NCI-H1930 (cell line): ENCODE measurements at places on chromosomes 7 and 10.

- DNase-seq, result peak; percentile 5
These were observed 650.5 kb upstream of the SORCS1 start for GRCh38 chr10:107814865-107815487.

- DNase-seq, result no peak
These were observed 221.0 kb upstream of the FZD1 start for GRCh38 chr7:91043186-91043585.

DNA sequence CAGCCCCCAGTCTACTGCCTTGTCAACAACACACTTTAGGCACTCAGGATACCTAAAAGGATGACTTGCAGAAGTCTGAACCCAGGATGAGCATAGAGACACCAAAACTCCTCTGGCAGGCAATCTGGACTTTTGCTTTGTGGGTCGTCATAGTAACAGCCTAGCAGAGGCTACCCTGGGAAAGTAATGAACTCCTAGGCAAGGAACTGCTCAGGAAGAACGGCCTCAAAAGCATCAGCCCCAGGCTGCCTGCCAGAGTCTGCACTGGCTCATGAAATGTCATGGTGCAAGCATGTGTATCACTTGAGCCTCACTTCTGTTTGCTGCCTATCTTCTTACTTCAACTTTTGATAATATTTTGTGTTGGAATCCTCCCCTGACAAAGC is 715.1 kb downstream of the GRID1 start:
- DNase-seq, result no peak

DNA sequence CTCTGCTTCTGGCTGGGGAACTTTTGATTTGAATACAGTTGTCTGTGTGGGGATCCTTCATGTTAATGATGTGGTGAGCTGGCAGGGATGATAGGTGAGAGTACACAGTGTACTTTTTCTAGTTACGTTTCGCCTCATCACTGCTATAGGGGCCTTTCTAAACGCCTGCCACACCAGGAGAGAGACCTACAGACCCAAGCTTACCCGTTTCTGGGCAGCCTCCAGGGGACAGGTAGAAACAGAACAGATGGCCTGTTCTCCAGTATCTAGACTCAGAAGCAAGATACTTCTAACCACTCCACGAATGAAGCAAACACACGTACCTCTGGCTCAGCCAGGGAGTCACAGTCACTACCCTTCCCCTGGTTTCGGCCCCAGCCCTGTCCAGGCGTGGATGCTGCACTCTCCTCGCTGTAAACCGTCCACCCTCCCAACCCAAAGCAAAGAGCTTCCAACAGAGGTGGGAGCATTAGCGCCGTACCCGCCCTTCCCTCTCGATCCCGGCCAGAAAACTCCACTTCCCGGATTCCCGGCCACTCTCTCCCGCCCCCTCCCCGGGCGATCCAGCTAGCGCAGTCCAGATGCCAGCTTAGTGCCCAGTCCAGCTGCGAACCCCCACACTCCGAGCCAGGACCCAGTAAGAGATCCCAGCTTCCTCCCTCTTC is 1.2 kb downstream of the CCDC6 start:
- no peak for DNase-seq

GRCh38 chr7:25940086-25940906 is 211.7 kb upstream of the NFE2L3 start:
- no peak for DNase-seq

DNA sequence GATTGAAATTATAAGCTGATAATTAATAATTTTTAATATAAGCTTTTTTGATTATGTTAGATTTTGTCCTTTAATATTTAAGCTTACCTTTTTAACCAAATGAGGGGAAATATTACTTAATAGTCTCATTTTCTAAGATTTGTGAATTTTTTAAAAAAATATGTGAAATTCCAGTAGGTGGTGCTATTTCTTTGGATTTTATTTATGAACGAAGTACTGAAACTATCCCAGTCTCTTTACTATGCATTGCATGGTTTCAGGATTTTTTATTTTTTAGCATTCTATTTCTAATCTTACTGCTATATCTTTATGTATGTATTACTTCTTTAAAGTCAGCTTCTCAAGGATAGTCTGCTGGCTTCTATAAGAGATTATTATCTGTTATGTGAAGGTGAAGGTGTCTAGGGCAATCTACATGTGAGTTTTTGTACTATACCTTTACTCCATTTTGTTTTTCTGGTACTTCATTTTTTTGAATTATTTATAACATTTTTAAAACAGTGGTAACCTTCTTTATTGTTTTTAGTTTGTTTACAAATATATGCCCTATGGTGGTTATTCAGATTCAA is 78.3 kb downstream of the ATRNL1 start:
- no peak for DNase-seq

- no peak for DNase-seq
These were observed 133.9 kb upstream of the CHST15 start for GRCh38 chr10:124227055-124227975.

DNA sequence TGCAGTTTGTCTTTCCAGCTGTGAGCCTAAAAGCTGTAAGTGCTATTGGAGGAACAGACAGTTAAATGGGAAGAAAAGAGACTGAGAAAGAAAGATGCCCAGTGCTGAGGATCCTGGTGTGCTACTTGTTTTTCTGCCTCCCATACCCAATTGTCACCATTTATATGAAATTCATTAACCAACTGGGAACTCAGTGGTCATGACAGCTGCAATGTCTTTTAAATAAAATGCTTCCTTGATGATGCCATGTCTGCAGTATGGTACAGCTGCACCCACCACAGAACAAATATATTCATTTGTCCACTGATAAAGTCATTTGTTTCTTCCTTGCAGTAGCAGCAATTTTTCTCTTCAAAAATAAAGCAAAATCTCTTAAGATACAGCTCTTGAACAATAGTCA is 15.6 kb upstream of the RTKN2 start:
- no peak for DNase-seq

- DNase-seq, result peak; percentile 45
These were observed 622 bp downstream of the CPEB3 start for GRCh38 chr10:92290076-92290836.

GRCh38 chr7:9796241-9796640 is 1177.4 kb upstream of the PHF14 start:
- no peak for DNase-seq

DNA sequence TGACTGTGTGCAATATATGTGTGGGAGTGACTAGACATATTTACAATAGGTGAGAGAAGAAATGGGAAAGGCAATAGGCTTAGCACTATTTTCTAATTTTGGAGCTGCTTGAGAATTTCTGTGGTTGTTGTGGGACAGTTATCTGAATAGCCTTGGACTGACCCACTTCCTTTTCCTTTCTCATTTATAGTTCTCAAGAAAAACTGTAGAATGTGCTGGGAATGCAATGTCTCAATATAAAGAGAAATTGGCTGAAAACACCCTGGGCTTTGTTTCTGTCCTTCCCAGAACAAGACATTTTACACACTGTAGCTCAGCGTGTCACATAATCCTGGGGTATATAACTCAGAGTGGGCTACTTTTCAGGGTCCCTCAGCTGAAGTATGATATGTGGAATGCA is 153.0 kb upstream of the RHOBTB1 start:
- DNase-seq, result no peak

DNA sequence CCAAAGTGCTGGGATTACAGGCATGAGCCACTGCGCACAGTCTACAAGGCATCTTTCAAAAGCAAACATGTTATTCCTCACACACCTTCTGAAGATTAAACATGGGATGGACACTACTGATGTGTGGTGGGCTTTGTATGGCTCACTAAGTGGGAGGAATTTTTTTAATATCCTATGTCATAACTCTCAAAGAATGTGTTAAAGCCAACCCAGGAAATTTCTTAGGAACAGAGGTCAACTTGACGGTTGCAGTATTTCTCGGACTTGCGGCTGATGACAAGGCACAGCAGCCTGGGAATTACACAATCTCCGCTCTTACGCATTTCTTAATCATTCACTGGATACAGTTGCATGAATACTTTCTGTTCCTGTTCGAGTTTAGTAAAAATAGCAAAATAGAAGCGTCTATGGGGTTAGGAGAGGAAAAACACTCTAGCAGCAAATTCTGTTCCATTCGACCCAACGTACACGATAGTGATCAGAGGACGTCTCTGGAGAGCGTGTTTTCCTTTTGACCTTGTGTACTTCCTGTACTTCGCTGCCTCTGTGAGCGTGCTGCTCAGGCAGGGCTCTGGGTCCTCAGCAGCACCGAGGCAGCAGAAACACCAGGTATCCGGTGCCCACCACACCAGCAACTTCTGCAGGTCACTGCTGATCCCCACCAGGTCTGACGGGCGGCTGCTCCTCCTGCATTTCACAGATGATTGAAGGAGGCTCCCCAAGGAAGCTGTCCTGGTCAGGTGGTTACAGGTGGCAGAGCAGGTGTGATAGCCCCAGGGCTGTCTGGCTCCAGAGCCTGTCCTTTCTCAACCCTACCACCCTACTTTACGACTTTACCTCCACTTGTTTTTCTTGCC is 26.4 kb upstream of the SRGN start:
- no peak for DNase-seq

DNA sequence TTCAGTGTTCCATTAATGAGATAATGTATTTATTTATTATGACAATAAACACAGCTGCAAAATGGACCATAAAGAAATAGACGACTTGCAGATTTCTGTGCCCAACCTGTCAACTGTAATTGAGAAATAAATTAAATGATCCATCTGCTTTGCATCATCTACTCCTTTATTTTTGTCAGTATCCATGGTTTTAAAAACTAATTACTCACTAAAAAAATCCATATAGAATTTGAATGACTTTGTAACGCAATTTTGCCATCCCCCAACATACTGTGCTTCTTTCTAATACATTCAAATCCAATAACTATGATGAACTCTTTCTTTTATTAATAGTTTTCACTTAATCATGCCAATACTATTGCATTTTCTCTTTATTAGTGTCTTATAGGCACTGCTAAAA is 388.5 kb upstream of the SORCS1 start:
- no peak for DNase-seq

DNA sequence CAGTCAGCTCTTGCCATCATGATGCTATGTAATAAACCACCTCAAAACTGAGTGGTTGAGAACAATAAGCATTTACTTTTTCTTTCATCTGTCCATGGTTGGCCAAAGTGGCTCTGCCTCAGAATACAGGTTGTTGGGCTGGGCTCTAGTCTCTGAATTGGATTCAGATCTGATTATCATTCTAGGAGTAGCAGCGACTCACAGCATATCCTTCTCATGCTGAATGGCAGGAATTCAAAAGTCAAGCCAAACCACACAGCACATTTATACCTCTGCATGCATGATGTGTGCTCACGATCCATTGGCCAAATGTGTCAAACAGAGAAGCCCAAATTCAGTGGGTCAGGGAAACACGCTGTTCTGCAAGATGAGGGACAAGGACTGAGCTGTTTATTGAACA is 13.6 kb upstream of the GALNT11 start:
- DNase-seq, result no peak

DNA sequence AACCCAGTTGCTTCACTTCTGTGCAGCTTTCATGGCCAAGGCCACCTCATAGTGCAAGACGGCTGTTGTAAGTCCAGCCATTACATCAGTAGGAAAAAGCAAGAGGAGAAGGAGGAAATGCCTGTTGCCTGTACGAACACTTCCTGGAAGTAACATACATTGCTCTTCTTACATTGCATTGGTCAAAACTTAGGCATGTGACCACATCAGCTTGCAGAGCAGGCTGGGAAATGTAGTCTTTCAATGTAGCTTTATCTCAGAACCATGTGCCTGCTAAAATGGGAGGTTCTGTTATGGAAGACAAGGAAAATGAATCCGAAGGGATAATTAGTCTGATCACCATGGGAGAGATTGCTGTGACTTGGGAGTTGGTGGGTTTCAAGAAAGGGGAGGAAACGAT is 4.3 kb downstream of the SLC29A3 start:
- DNase-seq, result no peak

DNA sequence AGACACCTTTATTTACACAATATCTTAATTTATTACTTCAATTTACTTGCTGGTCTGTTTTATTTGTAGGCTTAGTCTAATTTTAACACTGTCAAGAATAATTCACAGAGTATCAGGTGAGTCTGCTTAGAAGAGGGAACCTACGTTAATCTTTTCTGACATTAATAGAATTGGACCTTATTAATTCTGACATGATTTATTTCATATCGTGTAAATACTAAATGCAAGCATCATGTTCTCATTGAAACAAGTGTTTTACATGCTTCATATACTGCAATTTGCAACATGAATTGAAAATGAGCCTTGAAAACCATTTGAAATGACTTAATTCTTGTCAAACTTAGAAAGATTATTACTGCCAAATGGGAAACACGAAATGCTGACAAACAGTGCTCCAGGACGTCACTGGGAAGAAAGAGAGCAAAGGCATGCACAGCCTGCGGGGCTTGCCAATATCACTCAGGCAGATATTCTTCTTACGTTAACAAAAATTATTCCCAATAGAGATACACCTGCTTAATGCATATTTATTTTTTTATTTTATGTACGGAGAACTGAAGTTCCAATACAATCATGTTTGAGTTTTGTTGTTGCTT is 282.0 kb upstream of the AKR1E2 start:
- DNase-seq, result no peak

DNA sequence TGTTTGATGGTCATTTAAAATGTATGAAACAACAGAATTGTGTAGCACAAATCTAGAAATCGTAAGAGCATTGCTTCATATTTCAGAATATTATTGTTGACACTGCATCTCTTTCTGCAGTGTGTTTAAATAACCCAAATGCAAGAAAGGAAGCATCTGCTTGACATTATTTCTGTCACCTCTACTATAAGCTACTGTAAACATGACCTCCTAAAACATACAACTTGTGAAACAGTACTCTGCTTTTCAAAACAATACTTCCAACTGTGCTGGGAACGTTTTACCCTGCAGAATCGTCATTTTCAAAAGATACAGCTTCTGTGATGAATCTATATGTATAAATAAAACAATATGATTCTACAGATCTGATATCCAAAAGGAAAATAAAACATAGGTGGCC is 82.0 kb downstream of the RNF133 start:
- no peak for DNase-seq

GRCh38 chr10:48658243-48658974 is 26.3 kb upstream of the WDFY4 start:
- no peak for DNase-seq

DNA sequence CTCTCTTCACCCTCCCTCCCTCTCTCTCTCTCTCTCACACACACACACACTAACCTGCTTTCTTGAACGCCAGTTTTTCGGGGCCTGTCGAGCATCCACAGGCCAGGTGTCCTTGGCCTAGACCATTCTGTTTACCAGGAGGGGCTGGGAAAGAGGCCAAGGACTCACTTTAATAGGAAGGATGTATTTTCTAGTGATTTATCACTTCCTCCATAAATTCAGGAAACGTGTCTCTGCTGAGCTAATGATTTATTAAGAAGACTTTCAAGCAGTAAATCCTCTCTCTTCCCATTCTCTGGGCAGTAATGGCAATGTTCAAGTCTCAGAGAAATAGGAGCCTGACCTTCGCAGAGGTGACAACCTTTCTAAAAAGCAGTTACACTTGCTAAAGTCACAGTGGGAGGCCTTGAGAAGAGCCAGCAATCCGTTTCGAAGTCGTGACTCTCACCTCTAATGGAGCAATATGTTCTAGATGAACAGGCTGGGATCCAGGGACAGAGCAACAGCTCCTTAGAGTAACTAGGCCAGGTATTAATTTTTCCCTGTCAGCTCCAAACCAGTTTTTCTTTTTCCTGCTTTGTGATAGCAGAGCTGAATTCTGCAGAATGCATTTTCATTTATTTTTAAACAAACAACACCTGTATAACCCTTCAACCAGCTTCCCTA is 1357.5 kb upstream of the SORCS1 start:
- DNase-seq, result no peak
